ENCODE measurements at places on chromosomes 1 and 21.

- peak; percentile 2 for DNase-seq
Measured at GRCh38 chr1:179510038-179510437, 65.7 kb downstream of the NPHS2 start.

- no peak for DNase-seq
Measured at GRCh38 chr1:154749078-154749760, 120.9 kb downstream of the KCNN3 start.

DNA sequence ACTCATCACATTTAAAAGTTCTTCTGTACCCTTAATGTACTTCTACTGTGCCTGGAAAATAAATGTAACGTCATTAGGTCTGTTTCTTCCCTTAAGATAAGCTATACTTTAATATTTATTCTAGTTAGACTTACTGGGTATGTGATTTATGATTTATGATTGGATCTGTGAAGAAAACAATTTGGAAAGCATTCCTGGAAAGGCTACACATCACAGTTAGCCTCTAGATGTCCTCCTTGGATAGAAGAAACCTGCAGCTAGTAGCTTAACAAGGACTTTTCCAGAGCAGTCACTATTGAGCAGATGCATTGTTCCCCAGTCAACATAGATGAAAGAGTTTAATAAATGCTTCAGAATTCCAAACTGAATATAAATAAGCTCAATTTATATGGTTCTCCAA is 22.2 kb upstream of the ABL2 start:
- DNase-seq: no peak

DNA sequence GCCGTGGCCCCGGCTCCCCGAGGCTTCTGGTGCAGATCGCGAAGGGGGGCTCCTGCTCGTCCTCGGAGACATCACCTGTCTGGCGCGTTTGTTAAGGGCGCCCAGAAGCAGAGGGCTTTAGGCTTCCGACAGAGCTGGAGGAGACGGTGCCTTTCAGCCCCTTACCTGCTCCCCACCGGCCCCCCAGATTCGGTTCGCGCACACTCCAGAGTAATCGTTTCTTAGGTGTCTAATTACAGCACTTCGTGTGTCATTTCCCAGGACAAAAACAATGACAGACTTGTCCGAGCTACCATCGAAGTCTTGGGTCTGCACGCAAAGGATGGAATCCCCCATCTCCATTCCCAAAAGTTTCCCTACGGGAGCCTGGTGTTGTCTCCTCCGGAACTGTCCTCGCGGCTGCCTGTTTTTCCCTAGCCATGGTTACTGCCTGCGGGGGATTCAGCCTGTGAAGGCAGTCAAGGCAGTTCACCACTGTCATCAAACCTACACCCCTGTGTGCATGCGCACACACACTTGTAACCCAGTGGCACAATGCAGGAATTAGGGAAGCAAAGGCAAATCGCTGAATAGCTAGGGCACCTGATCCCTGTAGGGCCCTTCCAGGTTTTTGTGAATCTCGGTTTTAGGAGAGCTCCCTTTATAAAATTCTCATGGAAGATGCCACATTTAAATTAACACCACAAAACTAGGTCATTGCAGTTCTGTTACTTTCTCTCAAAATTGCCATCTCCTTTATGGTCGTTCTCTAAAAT is 738 bp upstream of the CDC42BPA start:
- no peak for DNase-seq

GRCh38 chr1:113692824-113693431 is 66.4 kb downstream of the PHTF1 start:
- DNase-seq: no peak

DNA sequence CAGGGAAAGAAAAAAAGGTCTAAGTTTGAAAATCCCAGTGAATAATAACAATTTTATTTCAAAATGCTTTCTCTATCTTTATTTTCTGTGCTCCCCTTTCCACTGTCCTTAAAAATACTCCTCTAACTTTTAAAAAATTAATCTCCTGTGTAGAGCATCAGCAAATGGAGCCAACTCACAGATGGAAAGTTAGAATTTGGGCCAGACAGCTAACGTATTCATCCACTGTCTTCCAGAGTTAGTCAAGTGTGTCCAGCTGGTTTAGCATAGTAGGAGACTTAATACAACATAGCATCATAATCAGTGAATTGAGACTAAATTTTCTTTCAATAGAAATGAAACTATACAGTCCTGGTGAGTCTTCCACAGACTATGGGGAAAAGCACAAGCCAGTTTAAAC is 419.0 kb upstream of the LRRC7 start:
- DNase-seq: no peak

- no peak for DNase-seq
Measured at GRCh38 chr1:29227511-29227910, 3.2 kb downstream of the MECR start.

GRCh38 chr1:228162286-228163006 is 3.2 kb upstream of the IBA57 start:
- no peak for DNase-seq

- no peak for DNase-seq
Measured at GRCh38 chr21:42245331-42246193, 26.6 kb downstream of the ABCG1 start.

DNA sequence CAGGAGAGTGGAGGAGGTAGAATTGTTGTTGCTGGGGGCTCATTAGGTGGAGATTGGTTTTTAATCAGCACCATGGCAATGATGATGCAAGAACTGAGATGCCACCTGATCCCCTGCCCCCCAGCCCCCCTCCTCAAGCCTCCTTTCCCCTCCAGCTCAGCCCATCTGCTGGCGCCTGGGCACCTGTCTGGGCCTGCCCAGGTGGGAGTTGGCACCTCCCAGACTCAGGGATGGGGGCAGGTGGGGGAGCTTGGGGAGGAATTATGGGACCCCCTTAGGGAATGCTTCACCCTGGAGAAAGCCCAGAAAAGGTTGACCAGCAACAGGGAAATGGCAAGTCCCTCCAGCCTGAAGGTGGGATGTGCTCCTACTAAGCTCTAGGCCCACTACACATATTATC is 1.5 kb upstream of the NHLH1 start:
- DNase-seq: no peak

GRCh38 chr1:88800382-88801051 is 90.8 kb downstream of the GTF2B start:
- peak; percentile 8 for DNase-seq

DNA sequence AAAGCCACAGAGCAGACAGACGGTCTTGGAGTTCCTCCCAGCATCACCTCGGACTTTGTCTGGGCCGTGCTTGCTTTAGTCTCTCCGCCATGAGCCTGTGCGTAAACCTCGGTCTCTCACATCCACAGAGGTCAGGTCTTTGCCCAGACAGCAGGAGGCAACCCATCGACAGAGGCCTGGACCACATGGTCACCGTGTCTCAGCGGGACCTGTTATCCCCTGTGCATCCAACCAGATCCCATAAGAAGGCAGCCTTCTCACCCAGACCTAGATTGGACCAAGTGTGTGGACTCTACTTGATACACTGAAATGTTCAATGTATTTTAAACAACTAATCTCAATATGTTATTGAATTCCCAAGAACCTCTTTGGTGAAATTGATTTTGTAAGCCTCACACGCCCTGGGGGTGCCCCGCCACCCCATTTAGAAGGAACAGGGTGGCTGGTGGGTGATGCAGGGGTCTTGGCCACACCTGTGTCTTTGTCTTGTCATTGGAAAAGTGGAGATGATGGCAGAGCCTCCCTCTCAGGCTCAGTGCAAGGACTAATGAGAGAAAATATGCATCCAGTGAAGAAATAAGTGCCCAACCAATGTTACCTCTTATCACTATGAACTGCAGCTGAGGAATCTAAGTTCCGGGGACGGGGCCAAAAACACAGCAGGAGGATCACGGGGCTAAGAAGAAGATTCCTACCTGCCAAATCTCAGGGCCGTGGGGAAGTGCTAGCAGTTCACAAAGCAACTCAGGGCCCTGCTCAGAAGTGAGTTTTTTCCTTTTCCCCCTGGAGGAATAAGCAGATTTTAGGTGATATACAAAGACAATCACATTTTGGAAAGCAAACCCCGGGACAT is 101.6 kb upstream of the BACE2 start:
- DNase-seq: no peak
